ENCODE measurements at places on chromosomes 13 and 19.

- no peak for DNase-seq
Measured at GRCh38 chr13:111228262-111229144, 91.9 kb upstream of the TEX29 start.

- DNase-seq, result no peak
Measured at GRCh38 chr13:110116072-110116487, 190.9 kb downstream of the COL4A1 start.

DNA sequence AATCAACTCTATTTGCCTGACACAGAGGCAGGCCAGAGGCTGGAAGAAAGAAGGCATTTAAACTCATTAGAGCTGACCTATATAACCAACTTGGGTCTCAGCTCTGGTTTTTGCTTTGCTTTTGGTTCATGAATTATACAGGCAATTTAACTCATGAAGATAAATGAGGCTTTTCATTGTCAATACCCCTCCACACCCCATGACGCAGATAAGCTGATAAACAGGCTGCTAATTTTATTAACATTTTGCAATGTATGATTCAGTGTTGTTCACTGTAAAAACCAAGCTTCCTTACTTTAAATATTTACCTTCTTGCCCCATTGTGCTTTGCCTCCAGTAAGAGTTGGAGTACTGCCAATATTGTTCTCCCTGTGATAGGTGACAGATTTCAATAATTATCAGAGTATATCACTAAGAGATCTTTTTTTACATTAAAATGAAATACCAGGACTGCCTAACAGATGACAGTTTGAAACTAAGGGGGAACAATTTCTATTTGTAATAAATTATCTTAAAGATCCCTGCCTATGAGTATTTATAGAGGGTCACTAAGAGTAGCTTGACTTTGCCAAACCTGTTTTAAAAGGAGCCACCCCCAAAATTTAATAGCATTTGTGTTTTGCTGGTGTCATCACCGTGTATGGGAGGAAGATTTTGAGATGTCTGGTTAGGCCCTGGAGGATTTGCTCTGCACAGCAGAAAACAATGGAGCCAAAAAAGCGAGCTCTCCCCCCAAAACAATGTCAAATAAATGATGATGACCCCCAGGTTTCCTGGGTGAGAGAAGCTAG lies 472.7 kb upstream of the NBEA start:
- no peak for DNase-seq

DNA sequence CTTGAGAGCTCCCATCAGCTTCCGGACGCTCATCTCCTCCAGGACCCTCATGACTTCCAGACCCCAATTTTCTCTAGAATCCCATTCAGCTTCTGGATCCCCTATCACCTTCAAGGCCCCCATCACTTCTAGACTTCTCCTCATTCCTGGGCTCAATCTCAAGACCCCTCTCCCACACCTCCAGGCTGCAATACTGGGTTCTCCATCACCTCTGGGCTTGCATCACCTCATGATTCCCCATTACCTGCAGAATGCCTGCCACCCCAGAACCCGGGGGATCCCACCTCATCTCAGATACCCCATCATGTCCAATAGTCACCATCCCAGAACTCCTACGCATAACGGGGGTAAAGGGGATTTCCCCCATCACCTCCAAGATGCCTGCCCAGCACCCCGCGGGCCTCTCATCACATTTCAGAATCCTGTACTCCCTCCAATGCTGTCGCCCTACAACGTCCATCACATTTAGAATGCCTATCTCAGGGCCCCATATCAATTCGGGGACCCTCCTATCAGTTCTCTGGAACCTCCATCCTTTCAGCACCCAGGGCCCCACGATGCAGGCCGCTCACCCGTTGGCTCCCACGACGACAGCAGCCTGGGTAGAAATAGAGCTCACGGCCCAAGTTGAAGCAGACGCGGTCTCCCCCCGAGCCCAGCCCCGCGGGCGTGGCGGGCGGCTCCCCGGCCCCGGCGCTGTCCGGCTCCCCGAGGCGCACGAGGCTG lies 738 bp downstream of the DMWD start:
- DNase-seq, result no peak

DNA sequence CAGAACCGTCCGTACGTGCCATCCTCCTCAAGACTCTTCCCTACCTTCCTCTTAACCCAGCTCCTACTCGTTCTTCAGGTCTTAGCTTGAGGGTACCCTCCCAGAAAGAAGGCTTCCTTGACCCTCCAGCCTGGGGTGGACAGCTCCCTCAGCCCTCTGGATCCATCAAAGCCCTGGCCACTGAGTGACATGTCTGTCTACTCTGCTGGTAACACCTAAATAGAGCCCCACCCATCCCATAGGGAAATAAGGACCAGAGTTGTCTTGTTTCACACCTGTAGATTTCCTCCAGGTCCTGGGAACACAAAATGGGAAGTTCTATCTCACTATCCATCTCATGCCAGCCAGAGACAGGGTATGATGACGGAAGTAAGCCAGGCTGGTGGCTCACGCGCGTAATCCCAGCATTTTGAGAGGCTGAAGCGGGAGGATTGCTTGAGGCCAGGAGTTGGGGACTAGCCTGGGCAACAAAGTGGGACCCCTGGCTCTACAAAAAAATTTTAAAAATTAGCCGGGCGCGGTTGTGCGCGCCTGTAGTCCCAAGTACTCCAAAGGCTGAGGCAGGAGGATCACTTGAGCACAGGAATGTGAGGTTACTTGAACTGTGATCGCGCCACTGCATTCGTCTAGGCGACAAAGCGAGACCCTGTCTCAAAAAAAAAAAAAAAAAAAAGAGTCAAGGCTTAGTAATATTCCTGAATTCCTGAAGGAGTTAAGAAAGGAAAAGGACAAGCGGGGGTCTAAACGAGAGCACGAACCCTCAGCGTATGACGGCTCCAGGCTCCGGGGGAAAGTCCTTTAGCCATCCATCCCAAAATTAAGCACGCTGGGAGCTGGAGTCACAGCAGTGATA lies 566 bp upstream of the CCDC97 start:
- no peak for DNase-seq

DNA sequence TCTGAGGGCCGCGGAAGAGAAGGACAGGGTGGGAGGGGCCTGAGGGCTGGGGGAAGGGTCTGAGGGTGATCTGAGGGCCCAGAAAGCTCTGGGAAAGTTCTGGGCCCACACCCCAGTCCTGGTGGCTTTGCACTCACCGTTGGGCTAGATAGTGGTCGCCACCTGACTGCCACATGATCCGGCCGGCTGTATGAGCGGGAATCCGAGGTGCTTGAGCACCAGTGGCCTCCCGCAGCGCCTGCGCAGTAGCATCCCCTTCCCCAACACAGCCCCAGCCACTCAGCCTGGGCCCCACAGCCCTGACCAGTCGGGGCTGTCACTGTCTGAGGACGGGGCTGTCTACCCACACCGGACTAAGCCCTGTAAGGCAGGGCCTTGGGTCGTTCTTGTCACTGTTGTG lies 15.0 kb downstream of the PRODH2 start:
- no peak for DNase-seq

DNA sequence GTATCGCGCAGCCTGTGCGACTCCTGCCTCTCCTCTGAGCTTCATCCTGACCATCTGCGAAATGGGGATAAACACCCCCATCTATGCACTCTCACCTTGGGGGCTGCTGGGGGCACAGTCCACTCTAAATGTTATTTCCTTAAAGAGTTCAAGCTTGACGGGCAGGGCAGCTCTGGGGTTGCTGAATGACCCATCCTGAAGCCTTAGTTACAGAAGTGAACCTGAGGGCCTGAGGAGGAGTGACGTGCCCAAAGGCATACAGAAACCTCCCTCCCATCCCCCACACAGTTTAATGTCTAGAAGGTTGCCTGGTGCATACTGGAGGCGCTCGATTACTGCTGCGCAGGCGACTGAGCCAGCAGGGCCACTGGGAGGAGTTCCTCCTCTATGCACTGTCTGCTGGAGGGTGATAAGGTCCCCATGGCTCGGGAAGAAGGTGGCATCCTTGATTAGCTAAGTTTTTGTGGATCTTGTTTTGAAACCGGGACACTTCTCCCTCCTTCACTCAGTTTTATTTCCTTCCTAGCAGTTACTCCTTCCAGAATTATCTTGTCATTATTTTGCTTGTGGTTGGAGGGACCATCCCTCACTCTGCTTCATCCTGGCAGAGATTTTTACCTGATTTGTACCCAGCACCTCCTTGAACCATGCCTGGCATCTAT lies 572 bp upstream of the FKBP8 start:
- DNase-seq, result no peak

GRCh38 chr13:102945886-102946285 lies 100.1 kb downstream of the ERCC5 start:
- DNase-seq, result no peak

- DNase-seq, result peak; percentile 76
Measured at GRCh38 chr13:97141564-97142005, 80.5 kb upstream of the MBNL2 start.

DNA sequence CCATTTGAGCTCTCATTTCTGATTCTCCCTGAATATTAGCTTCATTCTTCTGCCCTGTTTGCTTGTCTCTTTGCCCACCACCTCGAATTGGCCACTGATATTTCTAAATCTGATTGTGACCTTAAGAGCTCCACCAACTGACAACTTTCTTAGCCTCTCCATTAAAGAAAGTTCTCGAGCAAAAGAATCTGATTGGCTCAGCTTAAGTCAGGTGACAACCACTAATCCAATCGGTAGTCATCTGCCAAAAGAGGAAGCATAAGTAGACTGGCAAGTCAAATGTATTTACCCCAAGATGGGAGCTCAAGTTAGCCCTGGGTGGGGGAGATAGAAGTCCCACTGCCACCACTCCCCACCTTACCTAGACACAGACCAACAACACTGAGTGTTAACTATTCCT lies 41.5 kb downstream of the NOTCH3 start:
- no peak for DNase-seq

GRCh38 chr13:71524613-71525304 lies 342.2 kb downstream of the DACH1 start:
- DNase-seq, result peak; percentile 70

DNA sequence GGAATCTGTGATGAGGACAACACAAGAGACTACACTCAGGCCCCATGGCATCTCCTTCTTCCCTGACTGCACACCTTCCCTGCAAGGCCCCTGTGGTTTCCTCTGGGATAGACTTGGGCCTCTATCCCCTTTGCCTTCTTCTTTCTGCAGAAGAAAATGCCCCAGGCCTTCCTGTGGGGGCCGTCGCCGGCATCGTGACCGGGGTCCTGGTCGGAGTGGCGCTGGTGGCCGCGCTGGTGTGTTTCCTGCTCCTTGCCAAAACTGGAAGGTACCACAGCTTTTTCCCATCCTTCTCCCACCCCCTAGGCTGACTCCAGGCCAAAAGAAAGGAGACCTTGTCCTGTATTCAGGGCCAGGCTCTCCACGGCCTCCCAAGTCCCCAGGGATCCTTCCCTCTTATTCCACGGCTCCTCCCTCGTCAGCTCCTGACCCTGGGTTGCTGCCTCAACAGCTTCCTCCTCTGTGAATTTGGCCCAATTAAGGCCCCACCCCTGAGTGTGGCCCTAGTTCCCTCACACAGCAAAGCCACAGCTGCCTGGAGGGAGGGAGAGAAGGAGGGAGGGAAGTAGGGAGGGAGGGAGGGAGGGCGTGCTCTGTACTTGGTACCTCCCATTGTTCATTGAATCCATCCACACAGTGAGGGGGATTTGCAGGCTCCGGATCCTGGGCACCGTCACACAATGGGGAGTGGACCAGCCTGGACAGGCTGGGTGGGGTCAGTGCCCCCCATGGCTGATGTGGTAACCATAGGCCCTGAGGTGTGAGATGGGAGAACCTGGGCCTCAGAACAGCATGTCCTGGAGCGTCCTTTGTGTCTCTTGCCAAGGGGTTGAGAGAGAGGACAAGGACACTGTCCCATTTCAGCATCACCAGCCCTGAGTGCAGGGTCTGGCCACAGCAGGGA lies 12.5 kb downstream of the CEACAM3 start:
- DNase-seq, result no peak

DNA sequence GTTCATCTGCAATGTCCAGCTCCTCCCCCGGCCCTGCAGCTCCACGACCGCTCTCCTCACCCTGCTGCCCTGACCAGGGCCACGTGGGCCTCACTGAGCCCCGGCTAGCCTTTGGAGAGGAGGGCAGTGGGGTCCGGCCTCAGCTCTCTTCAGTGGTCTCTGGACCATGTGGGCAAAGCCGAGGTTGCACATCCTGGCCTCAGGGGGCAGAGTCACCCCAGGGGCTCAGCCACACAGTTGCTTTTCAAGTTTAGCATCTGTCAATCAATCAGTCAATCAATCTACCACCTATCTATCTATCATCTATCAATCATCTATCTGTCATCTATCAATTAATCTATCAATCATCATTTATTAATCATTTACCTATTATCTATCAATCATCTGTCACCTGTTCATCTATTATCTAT lies 3.0 kb upstream of the DIRAS1 start:
- DNase-seq, result no peak

DNA sequence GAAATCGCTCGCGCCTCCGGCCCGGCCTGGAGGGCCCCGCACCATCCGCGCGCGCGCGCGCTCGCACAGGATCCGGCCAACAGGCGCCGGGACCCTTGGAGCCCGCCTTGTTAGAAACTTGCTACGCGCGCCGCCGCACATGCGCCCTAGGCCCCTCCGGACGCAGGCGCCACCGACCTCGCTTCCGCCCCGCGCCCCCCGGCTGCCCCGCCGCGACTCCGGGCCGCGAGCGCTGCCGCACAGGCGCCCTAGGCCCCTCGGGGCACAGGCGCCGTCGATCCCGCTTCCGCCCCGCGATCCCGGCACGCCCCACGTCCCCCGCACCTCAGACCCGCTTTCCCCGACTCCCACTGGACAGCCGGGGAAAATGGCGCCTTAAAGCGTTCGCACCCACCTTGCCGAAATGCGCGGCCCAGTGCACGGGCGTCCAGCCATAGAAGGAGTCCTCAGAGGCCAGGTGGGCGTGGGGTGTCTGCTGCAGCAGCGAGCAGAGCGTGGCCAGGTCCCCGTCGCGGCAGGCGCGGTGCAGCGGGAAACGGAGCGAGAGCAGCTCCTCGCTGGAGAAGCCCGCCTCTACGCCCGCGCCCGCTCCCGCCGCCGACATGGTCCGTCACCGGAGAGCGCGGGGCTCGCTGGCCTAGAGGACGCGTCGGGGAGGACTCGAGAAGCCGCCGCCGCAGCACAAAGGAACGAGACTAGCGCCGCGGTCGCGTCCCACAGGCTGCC lies 375 bp downstream of the ANKRD10 start:
- DNase-seq, result no peak

- DNase-seq, result no peak
Measured at GRCh38 chr13:99970651-99971575, 654 bp downstream of the ZIC5 start.

GRCh38 chr13:101398191-101398590 lies 18.1 kb downstream of the NALCN start:
- no peak for DNase-seq

GRCh38 chr19:359653-359925 lies 15.0 kb upstream of the MIER2 start:
- DNase-seq, result no peak

- DNase-seq, result no peak
Measured at GRCh38 chr19:50244695-50245094, 41.3 kb downstream of the MYH14 start.

GRCh38 chr19:1070931-1071791 lies 4.2 kb downstream of the ARHGAP45 start:
- DNase-seq, result no peak

DNA sequence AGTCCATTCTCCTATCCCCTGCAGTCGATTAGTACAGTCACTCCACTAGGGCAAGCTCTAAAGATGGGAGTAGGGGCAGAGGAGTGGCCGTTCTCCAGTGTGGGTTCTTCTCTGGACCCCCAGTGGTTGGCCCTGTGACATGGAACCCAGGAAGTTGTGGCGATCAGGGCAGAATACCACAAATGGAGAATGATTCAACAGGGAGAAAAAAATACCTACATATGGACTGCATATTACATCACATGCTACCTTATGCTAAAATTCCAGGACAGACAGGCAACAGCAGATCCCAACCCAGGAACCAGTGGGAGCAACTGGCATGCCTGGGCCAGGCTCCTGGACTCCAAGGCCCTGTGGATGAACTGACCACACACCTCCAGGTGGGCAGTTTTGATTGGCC lies 20.4 kb downstream of the POU2F2 start:
- DNase-seq, result no peak

Data from HFF-Myc (cell line).